ENCODE measurements at places on chromosomes 4 and X.

- no peak for DNase-seq
These were observed 78.3 kb upstream of the RASGEF1B start for GRCh38 chr4:81549984-81550383.

GRCh38 chr4:100106982-100107381, 83.3 kb downstream of the DDIT4L start:
- DNase-seq: no peak

DNA sequence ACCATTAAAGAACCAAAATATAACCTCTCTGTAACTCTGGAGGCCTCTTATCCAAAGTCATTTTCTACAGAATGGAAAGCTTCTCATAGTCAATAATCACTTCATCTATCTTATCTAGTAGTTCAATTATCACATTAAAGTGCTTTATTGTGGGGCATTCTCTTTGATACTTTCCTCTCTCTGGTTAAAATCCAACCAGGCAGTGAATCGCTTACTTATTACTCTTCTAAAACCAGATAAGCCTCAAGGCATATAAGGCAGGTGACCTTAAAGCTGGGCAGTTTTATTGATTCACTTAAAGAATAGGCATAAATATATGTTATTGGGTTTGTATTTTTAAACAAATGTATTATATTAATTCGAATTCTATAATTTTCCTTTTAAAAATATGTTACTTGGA, 2162.1 kb upstream of the TENM3 start:
- no peak for DNase-seq

DNA sequence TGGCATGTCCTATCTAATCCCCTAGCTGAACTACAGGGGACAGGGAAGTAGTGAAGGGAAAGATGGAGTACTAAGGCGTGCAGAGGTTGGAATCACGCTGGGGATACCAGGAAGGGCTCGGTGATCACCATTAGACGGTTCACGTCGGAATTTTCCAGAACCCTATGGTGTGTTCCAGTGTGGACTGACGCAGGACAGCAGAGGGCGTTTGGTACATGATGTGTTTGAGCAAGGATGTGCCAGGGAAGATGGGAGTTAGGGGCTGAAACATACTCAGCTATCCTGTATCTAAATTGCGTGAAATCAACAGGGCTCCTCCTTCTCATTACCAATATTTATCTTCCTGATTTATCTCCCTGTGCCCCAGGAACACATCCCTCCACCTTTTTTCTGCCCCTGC, 33.7 kb downstream of the PRPS2 start:
- no peak for DNase-seq

GRCh38 chr4:148044912-148045352, 313.0 kb downstream of the ARHGAP10 start:
- DNase-seq: no peak

DNA sequence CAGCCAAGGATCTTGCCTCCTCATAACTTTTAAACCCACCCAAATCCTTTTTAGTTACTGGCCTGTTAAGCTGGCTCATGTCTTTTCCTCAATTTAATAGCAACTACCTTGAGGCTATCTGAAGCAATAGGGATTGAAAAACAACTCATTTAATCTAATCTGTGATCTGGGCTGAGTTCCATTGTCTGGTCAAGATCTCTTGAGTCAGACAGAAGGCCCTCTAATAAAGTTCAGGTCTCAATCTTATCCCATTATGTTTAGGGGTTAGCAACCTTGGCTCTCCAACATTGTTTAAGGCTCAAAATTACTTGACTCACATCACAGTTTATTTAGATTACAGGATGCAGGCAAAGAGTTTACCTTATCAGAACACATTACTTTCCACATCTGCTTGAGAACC, 436.1 kb downstream of the ANKRD50 start:
- DNase-seq: no peak

GRCh38 chrX:79084923-79085322, 59.6 kb upstream of the GPR174 start:
- no peak for DNase-seq

DNA sequence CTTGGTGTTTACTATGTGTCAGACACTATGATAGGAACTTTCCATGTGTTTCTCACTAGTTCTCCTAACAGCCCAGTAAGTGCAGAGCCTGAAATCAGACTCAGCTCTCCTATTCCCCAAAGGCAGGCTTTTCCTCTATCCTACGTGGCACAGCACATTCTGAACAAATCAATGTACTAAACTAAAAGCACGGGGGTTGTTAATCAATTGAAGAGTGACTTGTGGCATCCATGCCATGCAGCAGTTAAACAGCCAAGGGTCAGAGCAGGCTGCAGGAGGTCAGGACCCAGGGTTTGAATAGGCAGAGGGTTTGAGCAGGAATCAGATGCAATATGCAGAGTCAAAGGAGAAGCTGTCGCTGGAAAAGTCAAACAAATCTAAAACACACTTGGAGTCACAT, 289.7 kb upstream of the LDB2 start:
- DNase-seq: no peak

- peak; percentile 21 for DNase-seq
These were observed 50.4 kb downstream of the USP11 start for GRCh38 chrX:47283015-47283771.

DNA sequence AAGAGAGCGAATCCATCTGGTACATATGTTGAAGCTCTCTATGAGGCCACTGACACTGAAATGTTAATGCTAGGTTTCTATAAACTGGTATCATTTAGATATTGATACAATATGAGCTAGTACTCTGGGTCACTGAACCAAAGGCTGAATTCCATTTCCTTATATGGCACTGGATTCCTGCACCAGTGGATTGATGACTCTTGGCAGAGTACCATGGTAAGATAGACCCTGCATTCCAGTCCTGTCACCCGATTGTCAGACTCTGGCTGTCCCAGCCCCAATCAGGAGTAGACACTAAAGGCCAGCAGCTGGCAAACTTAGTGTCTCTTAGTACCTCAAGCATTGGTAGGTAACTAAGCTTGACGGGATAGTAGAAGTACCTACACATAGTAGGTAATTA, 44.0 kb upstream of the EOLA2 start:
- DNase-seq: no peak

GRCh38 chr4:80713409-80713808, 317.1 kb upstream of the BMP3 start:
- no peak for DNase-seq

- DNase-seq: no peak
These were observed 17.7 kb upstream of the RP2 start for GRCh38 chrX:46819136-46819535.

DNA sequence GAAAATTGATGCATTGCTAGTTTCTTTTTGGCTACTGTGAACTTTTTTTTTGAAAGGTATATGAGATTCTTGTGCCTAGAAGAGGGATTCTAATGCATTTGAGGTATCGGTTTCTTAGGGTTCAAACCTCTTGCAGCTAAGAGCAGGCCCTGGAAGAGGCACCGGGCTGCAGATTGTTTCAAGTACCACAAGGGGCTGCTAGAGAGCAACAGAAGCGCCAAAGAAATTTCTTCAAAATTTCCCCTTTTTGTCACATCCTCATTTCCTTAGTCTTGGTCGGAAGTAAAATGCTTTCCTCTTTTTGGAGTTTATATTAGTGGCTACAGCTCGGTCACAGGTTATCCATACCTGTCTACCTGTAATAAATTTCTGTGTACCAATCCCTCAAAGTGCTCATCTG, 89.8 kb downstream of the PDGFRA start:
- DNase-seq: no peak
